CD4-positive, alpha-beta memory T cell (primary cell): ENCODE measurements at places on chromosomes 13 and 19. TPM values are rescaled to one million over a fixed set of nuclear protein-coding genes. Genes with fewer than 3 reads are reported as not detected.

The HS6ST3 gene
- total RNA-seq, result not detected

The CEACAM4 gene
- total RNA-seq, result 0.28 TPM

The AMER2 gene
- total RNA-seq, result not detected

The NXNL1 gene
- not detected for total RNA-seq

The RSPH6A gene
- total RNA-seq, result 0.29 TPM

The ZNF552 gene
- total RNA-seq, result 17.9 TPM

The ZNF285 gene
- 2.2 TPM for total RNA-seq

The TMEM150B gene
- 0.87 TPM for total RNA-seq

The ZNF473 gene
- total RNA-seq, result 9.0 TPM

The PRR19 gene
- total RNA-seq, result 0.28 TPM

The PRTN3 gene
- total RNA-seq, result not detected

The ZNF699 gene
- 20.9 TPM for total RNA-seq

The NMRK2 gene
- not detected for total RNA-seq

The FBXL12 gene
- 30.7 TPM for total RNA-seq

The HPN gene
- not detected for total RNA-seq

The UGGT2 gene
- not detected for total RNA-seq

The CACNG7 gene
- not detected for total RNA-seq

The ZNF14 gene
- 31.2 TPM for total RNA-seq

The SNRPD2 gene
- 406 TPM for total RNA-seq

The STARD13 gene
- total RNA-seq, result 0.36 TPM

The ZNF561 gene
- total RNA-seq, result 75.8 TPM

The USP12 gene
- total RNA-seq, result 26.0 TPM

The IZUMO1 gene
- total RNA-seq, result not detected

The GFY gene
- not detected for total RNA-seq

The RHPN2 gene
- total RNA-seq, result 0.20 TPM

The SIGLEC8 gene
- total RNA-seq, result not detected

The DNAAF3 gene
- total RNA-seq, result not detected

The CA11 gene
- 15.4 TPM for total RNA-seq

The RASGRP4 gene
- 0.33 TPM for total RNA-seq

The IQCN gene
- total RNA-seq, result 5.8 TPM

The PGLYRP1 gene
- not detected for total RNA-seq

The KIR3DL2 gene
- 0.47 TPM for total RNA-seq

The NUP62 gene
- 65.2 TPM for total RNA-seq

The NCR1 gene
- total RNA-seq, result not detected

The YJEFN3 gene
- 15.6 TPM for total RNA-seq

The ZNF227 gene
- total RNA-seq, result 51.6 TPM

The RPS28 gene
- total RNA-seq, result 3,045 TPM
